8988T (cell line): ENCODE measurements at places on chromosomes 4 and X.

GRCh38 chr4:145097821-145098674 lies at the start of the genes ABCE1 and ANAPC10:
ABCE1 (plus strand) TSS chr4:145098311; CDS start chr4:145104413, 6,102 bp downstream.
ANAPC10 (minus strand) TSS chr4:145098196; CDS start chr4:145096099, 2,097 bp downstream.
- peak; percentile 48 for DNase-seq

GRCh38 chrX:84186603-84187532 lies 1.1 kb downstream of the RPS6KA6 start:
- DNase-seq, result no peak

DNA sequence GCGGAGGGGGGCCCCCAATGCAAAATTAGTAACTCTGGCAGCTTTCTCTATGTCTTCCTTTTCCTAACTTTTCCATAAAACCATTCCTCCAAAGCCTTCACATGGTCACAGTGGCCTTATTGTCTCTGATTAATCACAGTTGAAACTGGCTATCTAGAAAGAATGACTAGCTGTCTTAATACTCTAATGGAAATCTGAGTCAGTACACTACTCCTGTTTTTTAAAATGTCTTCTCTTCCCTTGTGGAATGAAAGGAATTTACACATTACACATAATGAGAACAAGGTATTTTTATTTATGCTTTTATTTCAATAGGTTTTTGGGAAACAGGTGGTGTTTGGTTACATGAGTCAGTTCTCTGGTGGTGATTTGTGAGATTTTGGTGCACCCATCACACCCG lies 66.3 kb upstream of the PUDP start:
- DNase-seq, result no peak

DNA sequence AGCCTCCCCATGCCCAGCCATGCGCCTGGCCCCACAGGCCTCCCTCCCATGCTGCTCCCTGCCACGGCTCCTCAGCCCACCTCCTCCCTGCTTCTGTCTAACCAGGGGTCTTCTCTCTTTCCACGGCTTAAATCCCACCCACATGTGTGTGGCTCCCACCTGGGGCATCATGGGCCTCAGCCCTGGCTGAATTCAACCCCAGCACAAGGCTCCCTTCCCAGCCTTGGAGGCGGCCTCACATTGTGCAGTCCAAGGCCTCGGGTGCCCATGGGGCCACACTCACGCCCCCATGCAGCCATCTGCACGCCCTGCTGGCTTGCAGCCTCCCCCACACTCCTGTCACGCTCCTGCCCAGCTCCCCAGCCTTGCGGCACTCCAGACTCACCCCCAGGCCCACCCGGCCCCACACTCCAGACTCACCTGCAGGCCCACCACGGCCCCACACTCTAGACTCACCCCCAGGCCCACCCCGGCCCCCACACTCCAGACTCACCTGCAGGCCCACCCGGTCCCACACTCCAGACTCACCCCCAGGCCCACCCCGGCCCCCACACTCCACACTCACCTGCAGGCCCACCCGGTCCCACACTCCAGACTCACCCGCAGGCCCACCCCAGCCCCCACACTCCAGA lies 27.0 kb downstream of the MAEA start:
- DNase-seq, result no peak

DNA sequence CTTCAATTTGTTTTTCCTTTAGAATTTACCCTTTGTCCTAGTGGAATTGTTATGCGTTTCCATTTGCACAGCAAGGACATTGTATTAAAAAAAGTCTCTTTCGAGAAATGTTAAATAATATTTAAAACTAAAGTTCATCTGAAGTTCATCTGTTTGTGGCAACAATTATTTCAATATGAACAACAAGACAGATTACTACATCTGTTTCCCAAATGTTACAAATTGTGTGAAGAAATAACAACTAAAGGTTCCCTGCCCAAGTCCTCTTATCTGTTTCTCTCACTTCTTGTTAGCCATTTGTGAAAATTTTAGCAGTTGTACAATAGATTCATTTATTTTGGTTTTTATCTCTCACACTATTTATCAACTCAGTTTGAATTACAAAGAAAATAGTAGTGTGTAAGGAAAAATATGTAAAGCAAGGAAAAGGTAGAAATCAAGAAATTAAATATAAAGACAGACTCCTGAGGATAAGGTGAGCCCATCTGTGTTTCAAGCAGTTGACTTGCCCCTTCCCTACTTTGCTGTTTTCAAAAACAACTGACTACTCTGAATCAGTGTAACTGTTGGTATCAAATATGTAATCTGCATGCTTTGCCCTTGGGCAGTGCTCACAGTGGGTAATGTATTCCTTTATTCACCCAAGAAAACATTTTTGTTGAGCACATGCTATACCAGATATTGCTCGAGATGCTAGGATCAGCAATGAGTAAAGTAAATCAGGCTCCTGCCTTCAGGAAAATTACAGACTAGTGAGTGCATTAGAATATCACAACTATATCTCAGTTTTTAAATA lies 118.9 kb upstream of the PCDH7 start:
- no peak for DNase-seq

GRCh38 chr4:138859254-138859653 lies 156.3 kb upstream of the NOCT start:
- no peak for DNase-seq

GRCh38 chr4:10003666-10004065 lies 17.6 kb downstream of the SLC2A9 start:
- DNase-seq, result no peak

DNA sequence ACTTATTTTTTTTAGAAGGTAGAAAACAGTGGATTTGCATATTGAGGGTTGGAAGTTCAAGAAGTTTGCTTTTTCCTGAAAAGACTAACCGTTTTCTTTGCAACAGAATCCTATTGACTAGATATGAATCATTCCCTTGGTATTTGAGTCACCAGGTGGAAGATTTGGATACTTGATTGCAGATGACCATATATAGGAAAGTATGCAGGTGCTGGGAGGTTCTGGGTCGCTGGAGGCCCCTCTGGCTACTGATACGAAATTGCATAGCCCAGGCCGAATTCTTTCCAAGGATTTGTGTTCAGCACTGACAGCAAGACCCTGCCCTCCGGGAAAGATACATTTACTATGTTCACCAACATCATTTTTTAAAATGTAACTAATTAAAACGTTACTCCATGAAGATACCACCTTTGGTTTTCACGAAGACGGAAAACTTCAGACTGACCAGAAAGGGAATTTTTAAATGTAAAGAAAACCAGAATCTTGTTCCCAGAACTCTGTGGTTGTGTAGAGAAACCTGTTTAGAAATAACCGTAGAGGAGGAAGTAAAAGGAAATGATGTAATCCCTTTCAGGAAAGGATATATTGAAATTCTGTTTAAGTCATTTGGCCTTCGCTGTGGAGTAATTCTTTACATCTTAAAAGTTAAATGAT lies 946 bp downstream of the ANXA3 start:
- DNase-seq, result peak; percentile 32

DNA sequence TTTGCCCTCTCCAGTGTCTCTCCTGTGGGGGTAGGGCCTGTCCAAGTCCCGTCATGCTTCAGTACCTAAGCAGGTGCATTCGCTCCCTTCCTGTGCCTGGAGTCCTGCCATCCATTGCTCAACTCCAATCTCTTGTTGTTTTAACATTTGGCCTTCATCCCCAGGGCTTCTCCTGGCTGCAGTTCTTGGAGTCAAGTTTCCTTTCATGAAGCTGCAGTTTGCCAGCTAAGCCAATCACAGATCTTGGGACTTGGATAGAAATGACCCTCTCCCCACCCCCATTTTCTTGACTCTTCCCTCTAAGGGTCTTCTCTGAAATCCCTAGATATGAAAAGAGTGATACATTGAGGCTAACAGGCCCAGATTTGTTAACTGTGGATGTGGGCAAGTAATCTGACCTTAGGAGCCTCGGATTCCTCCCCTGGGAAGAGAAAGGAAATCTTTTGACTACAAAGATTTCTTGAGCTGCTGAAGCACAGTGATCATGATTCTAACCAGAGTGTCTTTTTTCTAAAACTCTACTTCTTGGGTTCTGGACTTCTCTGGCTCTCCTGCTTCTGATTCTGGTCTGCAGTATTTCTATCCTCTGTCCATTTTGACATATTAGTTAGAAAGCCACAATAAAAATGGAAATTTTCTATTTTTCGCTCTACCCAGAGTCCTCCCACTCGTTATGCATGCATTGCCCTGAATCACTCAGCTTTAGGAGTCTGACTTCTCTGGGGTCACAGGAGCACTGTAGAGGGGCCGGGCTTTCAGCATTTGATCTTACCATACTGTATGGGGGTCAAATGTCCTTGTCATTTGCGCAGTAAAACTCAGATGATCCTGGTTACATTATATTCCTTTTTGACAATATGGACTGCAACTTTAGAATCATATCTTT lies 61.0 kb downstream of the CHRNA9 start:
- DNase-seq, result no peak

DNA sequence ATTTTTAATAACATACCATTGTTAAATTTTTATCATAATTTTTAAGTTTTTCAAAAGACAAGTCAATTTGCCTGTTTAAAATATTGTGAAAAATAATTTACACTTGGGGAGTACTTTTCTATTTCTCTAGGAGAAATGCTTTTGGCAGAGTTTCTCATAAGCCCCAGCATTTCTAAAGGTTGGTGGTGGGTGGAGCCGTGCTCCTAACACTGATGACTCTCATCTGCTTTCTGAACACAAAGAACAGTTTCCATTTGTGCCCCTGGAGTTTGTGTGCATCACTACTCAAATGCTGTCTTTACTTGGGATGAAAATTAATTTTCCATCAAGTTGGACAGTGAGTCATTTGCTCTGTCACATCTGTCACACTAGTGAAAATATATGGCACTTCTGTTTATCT lies 57.6 kb downstream of the TNIP2 start:
- no peak for DNase-seq

- no peak for DNase-seq
Measured at GRCh38 chrX:44227991-44228390, 115.5 kb downstream of the EFHC2 start.

- no peak for DNase-seq
Measured at GRCh38 chrX:134717698-134718097, 59.4 kb upstream of the PLAC1 start.

DNA sequence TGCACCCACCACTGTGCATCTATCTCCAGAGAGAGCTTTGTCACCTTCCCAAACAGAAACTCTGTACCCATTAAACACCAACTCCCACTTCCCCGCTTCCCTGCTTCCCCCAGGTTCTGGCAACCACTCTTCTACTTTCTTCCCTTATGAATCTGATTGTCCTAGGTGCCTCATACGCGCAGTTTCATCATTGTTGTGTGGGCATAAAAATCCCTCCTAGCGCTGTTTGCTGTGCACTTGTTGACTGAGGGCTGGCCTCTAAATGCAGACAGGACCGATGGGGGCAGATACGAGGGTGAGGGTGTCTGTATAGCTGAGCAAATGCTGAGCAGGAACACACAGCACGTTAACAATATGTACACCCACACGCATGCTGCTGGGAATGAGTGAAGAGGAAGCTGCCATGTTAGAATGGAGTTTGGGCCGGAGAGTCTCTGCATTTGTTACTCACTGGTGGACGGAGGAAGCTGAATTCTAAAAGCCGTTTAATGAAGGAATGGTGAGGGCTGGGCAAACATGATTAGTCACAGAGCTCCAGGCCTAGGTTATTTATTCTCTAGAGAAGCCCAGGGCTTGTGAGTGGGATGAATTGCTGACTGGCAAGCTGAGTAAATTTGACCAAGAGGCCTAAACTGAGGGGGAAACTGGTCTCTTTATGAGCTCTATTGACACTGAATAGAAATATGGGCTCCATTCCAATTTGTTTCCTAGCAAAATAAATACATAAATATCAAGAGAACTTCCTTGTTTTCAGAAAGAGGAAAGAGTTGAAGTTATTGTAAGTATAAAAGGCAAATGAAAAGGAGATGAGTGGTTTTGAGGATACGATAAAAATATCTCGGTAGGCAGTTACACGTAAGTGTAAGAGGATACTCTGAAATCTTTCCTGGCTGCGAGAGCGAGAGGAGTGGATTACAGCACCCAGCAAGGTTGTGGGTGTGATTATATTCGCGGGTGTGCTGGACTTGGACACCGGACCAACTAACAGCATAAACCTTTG lies 95.9 kb upstream of the RPS6KA3 start:
- DNase-seq, result no peak

GRCh38 chrX:7446815-7447214 lies 298.9 kb upstream of the PUDP start:
- DNase-seq, result no peak

DNA sequence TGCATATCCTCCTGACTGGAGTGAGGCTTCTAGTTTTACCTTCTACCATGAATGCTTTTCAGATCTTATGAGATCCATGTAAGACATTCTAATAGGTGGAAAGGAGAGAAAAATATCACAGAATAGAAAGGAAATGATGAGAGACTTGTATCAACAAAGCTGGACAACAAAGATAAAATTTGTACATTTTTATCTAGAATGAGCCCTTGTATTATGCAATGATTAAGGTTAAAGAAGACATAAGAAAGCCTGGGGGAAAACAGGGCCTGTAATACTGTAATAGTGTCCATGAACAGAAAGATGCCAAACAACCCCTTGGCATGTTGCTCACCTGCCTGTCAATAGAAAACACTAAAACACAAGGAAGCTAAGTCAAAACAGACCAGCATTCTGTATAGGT lies 44.2 kb upstream of the SCRG1 start:
- DNase-seq, result no peak

GRCh38 chrX:39974270-39974669 lies 123.5 kb downstream of the BCOR start:
- no peak for DNase-seq

DNA sequence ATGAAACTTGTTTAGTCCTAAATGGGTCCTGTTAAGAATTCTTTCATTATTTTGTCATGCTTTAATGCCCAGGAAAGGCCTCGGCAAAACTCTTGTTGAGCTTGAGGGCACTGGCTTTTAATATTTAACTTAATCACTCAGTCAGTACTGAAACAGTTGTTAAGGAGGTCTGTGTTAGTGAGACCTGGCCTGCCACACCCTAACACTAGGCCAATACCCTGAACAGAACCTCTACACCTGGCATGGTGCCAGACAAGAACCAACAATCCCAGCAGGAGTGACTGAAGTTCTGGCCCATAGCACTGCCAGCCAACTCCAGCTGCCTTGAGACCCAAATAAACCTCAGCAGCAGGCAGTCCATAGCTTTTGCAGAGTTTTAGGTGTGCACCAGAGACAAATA lies 85.7 kb upstream of the ITM2A start:
- no peak for DNase-seq

GRCh38 chr4:101141855-101142254 lies 205.5 kb downstream of the PPP3CA start:
- no peak for DNase-seq

GRCh38 chr4:71126719-71127118 lies 133.3 kb downstream of the DCK start:
- DNase-seq, result no peak

- DNase-seq, result no peak
Measured at GRCh38 chrX:129449148-129449547, 74.1 kb downstream of the SMARCA1 start.
